Neural progenitor cell (in vitro differentiated cells): ENCODE measurements at places on chromosomes 12 and 14. TPM values are rescaled to one million over a fixed set of nuclear protein-coding genes. Genes with fewer than 3 reads are reported as not detected.

Gene VWF
- 8.0 and 11.3 TPM in 2 replicates for total RNA-seq

Gene TMEM132C
- total RNA-seq: 3.9 and 5.1 TPM in 2 replicates

- H3K36me3 ChIP-seq: no peaks in the 10 kb centered on the region
- peaks cover 27% of the 10 kb centered on the region for H3K4me1 ChIP-seq
- no peak overlapping the region for H3K4me3 ChIP-seq
- no peaks in the 10 kb centered on the region for H3K27me3 ChIP-seq
Observed at GRCh38 chr12:126107659-126108058, 1042.4 kb downstream of the AACS start.

DNA sequence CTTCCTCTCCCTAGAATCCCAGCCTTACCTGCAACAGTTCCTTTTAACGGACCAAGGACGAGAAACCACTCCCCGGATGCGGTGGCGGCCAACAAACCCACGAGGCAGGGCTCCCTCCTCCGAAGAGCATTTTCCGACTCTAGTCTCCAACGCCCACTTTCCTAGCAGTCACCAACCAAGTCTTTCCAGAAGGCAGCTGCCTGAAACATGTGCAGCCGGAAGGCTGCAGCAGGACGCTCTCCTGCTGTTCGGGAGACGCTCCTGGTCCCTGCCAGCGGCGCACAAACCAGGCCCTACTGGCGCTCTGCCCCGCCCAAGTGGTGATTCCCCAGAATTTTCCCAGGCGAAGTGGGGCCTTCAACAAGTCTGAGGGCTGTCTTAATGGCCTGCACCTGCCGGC is 21.1 kb upstream of the ADAM20 start:
- no peak overlapping the region for H3K4me3 ChIP-seq
- no peaks in the 10 kb centered on the region for H3K36me3 ChIP-seq
- no peak overlapping the region for H3K27ac ChIP-seq
- H3K27me3 ChIP-seq: no peaks in the 10 kb centered on the region
- no peak for DNase-seq

DNA sequence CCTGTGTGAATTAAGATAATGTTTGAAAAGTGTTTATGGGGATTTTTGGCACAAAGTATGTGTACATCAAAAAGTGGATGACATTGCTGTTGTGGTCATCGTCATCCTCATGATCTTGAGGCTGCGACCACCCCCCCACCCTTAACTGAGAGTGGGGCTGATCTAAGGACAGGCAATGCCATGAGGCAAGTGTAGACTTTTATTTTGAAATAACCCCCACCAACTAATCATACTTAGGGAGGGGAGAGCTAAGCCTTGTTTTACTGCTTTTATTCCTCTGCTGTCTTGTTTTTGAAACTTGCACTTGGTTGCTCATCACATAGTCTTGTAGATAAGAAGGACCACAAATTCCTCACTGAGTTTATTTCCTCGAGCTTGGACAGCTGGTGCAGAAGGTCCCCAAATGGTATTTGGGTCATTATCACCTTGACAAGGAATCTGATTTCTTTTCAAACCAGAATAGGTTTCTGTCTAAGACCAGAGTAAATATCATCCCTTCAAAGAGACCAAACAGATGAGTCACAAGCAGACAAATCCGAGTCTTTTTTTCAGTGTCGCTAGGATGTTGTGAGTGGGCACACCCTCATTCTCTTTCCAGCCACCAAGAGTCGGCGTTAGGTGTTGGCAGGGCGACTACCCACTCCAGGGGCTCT is 23.9 kb upstream of the SMOC1 start:
- DNase-seq: no peak
- H3K27me3 ChIP-seq: no peaks in the 10 kb centered on the region
- H3K27ac ChIP-seq: no peak overlapping the region
- peaks cover 44% of the 10 kb centered on the region for H3K4me1 ChIP-seq
- H3K4me3 ChIP-seq: no peak overlapping the region
- no peaks in the 10 kb centered on the region for H3K36me3 ChIP-seq

- no peaks in the 10 kb centered on the region for H3K27me3 ChIP-seq
- no peak overlapping the region for H3K4me3 ChIP-seq
- DNase-seq: peak; percentile 56
- no peak overlapping the region for H3K27ac ChIP-seq
Observed at GRCh38 chr14:68458840-68459469, 333.9 kb downstream of the ZFP36L1 start.

DNA sequence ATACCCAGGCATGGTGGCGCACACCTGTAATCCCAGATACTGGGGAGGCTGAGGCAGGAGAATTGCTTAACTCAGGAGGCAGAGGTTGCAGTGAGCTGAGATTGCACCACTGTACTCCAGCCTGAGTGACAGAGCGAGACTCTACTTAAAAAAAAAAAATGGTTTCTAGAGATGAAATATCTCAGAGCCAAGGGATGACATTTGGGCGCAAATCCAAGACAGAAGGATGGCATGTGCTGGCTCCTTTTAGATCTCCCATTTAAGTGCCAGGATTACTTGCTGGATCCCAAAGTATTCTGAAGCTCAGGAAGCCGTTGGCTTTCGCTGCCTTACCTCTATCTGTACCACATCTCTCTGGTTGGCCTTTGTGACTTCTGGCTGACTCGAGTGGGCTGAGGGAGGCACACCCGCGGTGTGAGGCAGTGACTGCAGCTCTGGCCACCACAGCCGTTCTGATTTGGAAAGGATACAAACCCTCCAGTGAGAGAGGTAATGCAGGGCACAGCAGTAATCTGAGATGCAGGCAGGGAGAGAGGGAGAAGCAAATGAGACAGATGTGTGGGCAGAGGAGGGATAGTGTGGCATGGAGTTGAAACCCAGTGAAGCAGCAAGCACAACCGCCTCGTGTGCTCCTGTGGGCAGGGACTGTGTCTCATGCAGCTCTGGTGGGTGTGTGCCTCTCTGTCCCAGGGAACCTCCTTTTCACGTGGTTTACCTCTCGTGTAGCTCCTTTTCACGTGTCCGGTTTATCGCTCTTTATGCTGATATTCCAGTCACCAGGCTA is 4.9 kb downstream of the B4GALNT3 start:
- no peak overlapping the region for H3K27ac ChIP-seq
- no peak overlapping the region for H3K4me3 ChIP-seq
- no peak for DNase-seq
- peaks cover 16% of the 10 kb centered on the region for H3K27me3 ChIP-seq

GRCh38 chr12:124919521-124920352 is 5.3 kb upstream of the UBC start:
- H3K27ac ChIP-seq: no peak overlapping the region
- peak overlapping the region; percentile 9 for H3K4me3 ChIP-seq
- DNase-seq: peak; percentile 30
- no peaks in the 10 kb centered on the region for H3K36me3 ChIP-seq
- peaks cover 56% of the 10 kb centered on the region for H3K4me1 ChIP-seq

DNA sequence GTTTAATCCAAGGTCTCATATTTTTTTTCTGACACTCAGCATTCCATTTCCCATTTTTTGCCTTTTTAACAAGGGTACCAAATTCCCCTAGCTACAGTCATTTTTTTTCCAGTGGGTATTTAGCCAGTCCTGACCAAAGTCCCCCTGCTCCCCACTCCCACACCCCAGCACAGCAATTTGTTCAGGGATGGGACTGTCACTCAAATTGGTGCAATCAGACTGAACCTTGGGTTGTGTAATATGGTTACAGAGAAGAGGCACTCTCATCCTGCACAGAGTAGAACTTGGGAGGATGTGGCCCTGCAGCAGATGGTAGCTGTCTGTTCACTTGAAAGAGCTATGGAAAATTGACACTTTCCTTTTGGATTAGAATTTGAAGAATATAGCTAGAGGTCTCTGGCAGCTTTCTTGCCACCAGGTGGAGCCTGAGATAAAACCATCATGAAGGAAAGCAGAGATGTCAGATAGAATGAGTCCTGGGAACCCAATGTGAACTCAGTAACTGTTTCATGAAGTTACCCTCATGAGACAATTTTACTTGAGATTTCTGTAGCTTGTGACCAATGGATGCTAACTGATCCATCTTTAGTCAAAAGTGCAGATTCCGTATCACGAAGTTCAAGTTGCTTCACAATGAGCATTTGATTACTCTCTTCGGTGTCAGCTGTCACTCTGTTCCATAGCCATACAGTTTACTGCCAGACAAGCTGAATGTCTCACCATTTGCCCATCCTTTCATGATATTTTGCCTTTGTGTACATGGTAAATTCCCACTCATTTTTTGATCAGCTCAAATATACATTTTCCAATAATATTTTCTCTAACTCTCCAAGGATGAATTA is 394.0 kb upstream of the SYT1 start:
- no peak overlapping the region for H3K4me3 ChIP-seq
- no peaks in the 10 kb centered on the region for H3K36me3 ChIP-seq
- no peaks in the 10 kb centered on the region for H3K4me1 ChIP-seq
- no peak overlapping the region for H3K27ac ChIP-seq
- DNase-seq: peak; percentile 60
- no peaks in the 10 kb centered on the region for H3K27me3 ChIP-seq
